Stomach (tissue), 19 donors: ENCODE measurements at places on chromosomes 11 and 22. TPM values are rescaled to one million over a fixed set of nuclear protein-coding genes. Genes with fewer than 3 reads are reported as not detected.

Gene CD3D
- polyA plus RNA-seq: 4.7 TPM

Gene FAM111B
- polyA plus RNA-seq: 1.7 TPM

Gene ZP1
- 4.1 TPM for polyA plus RNA-seq

Gene TRIM51
- polyA plus RNA-seq: not detected

Gene UCP3
- 0.70 TPM for polyA plus RNA-seq

Gene CHCHD10
- polyA plus RNA-seq: 204 TPM

Gene IGSF9B
- polyA plus RNA-seq: not detected

Gene MGAT3
- polyA plus RNA-seq: 1.1 TPM

Gene SAC3D1
- 14.5 TPM for polyA plus RNA-seq

Gene CTSD
- 173 TPM for polyA plus RNA-seq

Gene CBLIF
- polyA plus RNA-seq: 546 TPM

Gene DRICH1
- 0.93 TPM for polyA plus RNA-seq

Gene C22orf42
- polyA plus RNA-seq: not detected

Gene A4GALT
- polyA plus RNA-seq: 23.9 TPM

Gene ZNRF3
- 1.7 TPM for polyA plus RNA-seq

Gene OR52A1
- polyA plus RNA-seq: not detected

Gene HORMAD2
- polyA plus RNA-seq: not detected

Gene FLRT1
- 0.28 TPM for polyA plus RNA-seq

Gene UBQLN3
- not detected for polyA plus RNA-seq

Gene KIRREL3
- 0.31 TPM for polyA plus RNA-seq

Gene PHF21B
- polyA plus RNA-seq: 0.45 TPM

Gene APLNR
- 1.00 TPM for polyA plus RNA-seq
